ENCODE measurements at places on chromosomes 3 and 15. TPM values are rescaled to one million over a fixed set of nuclear protein-coding genes. Genes with fewer than 3 reads are reported as not detected.

The IQCF5 gene
- total RNA-seq = not detected

DNA sequence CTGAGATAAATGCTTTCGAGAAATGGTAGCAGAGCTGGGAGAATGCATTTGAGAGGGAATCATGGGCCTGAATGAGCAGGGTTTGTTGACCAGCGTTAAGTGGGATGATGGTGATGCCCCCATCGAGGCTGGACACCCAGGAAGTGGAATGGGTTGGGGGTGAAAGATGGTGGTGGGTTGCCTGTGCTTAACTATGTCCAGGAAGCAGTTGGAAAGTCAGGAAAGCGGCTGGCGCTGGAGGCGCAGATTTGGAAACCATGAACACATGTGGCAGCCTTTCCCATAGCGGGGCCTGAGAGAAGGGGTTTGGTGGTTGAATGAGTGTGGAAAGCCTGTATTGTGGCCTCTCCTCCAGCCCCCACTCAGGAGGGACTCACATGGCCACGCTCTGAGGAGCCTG lies 80.7 kb downstream of the AAGAB start:
- DNase-seq = no peak

DNA sequence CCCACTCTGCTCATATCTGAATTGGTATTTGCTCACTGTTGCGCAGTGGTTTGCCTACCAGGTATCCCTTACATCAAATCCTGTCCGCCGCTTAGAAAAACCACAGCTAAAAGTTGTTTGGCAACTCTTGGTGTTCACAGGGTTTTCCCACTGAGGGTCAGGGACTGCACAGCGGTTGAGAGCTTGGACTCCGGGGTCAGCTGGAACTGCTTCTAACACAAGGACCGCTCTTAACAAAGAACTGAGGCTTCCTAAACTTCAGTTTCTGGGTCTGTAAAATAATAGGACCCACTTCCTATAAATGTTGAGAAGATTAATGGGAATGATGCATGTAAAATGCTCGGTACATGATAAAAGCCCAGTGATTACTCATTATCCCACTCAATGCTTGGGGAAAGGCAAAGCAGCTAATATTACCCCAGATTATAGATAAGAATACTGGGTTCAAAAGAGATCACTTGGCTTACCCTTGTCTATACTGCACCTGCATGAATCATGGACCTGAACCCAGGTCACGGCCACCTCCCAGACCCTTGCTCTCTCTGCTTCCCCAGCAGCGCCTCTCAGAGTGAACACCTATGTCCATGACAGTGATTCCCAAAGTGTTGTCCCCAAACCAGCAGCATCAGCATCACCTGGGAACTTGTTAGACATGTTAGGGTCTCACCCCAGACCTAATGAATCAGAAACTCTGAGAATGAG lies 36.1 kb downstream of the LIPC start:
- no peak for DNase-seq

GRCh38 chr15:58543664-58544335 lies 112.0 kb downstream of the LIPC start:
- no peak for DNase-seq

DNA sequence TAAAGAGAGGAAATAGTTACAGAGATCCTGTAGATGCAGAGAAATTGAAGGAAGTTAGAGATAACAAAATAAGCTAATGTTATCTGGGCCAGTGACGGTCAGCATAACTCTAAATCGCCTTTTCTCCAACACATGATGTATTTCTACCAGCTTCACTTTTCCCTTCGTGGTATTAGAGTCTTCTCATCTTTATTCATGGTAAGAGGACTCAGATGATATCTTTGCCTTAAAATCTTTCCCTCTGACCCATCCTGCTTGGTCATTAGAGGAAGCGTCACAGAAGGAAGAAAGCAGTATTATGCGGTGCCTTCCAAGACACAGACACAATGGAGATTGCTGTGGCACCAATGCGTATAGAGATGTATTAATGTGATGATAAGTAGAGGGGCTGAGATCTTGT lies 320.7 kb upstream of the GOLIM4 start:
- no peak for DNase-seq

Measured in glomerular endothelial cell (primary cell).